Endodermal cell (in vitro differentiated cells): ENCODE measurements at places on chromosomes 11 and 22. TPM values are rescaled to one million over a fixed set of nuclear protein-coding genes. Genes with fewer than 3 reads are reported as not detected.

GRCh38 chr11:613369-613968 lies 2.3 kb downstream of the IRF7 start:
- no peak overlapping the region for H3K4me3 ChIP-seq
- peak; percentile 96 for DNase-seq
- H3K27ac ChIP-seq = no peak overlapping the region
- H3K36me3 ChIP-seq = peaks cover 35% of the 10 kb centered on the region
- no peaks in the 10 kb centered on the region for H3K4me1 ChIP-seq

- H3K27ac ChIP-seq = no peak overlapping the region
- no peak overlapping the region for H3K4me3 ChIP-seq
- peaks cover 4% of the 10 kb centered on the region for H3K36me3 ChIP-seq
- H3K4me1 ChIP-seq = peaks cover 4% of the 10 kb centered on the region
- H3K27me3 ChIP-seq = no peaks in the 10 kb centered on the region
- peak; percentile 84 for DNase-seq
Observed at GRCh38 chr11:101860696-101861427, 53.9 kb upstream of the CEP126 start.

DNA sequence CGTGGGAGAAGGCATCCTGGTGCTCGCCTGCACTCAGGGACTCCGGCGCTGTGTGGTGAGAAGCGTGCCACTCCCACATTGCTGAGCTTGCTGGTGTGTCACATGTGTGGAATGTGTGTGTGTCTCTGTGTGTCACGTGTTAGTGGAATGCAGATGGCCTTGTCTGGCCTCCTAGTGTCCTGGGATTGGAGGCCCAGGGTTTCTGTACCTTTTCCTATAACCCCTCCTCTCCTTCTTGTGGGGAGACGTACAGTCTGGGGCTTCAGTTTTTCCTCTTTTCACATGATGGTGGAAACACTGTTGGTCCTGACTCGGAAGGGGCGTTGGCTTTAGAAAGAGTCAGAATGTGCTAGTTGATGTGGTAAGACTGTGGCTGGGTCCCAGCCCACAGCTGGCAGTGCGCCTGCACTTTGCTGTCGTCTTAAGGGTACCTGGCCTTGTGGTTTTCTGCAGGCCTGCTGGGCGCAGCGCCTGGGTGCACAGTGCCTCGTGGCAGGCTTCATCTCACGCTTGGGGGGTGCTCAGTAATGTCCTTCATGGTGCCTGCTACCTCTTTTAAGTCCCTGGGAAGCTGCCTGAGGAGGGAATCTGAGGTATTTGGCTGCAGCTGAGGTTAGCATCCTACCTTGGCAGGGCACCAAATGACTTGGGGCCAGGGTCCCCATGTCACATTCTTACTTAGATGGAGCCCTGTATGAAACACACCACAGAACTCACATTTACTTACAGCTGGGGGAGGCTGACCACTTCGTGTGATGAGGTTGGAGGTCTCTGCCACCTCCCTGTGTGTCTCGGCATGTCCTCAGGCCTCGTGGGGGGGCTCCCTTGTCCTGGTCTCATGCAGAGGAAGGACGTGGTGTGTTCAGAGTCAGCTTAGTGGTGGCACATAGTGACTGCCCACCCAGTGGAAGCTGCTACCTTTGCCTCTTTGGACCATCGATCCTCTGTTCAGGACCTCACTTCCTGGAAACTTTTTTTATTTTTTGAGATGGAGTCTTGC lies 61.9 kb downstream of the MED15 start:
- H3K36me3 ChIP-seq = peaks cover 85% of the 10 kb centered on the region
- no peak overlapping the region for H3K4me3 ChIP-seq
- no peak for DNase-seq
- no peak overlapping the region for H3K27ac ChIP-seq
- H3K4me1 ChIP-seq = no peaks in the 10 kb centered on the region

GRCh38 chr22:45102896-45103420 lies 60.8 kb upstream of the NUP50 start:
- no peaks in the 10 kb centered on the region for H3K27me3 ChIP-seq
- no peak overlapping the region for H3K27ac ChIP-seq
- H3K4me1 ChIP-seq = no peaks in the 10 kb centered on the region
- H3K4me3 ChIP-seq = no peak overlapping the region
- H3K36me3 ChIP-seq = no peaks in the 10 kb centered on the region

- no peaks in the 10 kb centered on the region for H3K27me3 ChIP-seq
- H3K4me3 ChIP-seq = no peak overlapping the region
- no peak overlapping the region for H3K27ac ChIP-seq
- H3K36me3 ChIP-seq = no peaks in the 10 kb centered on the region
- H3K4me1 ChIP-seq = no peaks in the 10 kb centered on the region
Observed at GRCh38 chr11:64570341-64570740, 20.7 kb upstream of the SLC22A12 start.

TMEM179B gene
- total RNA-seq = 30.8 to 32.1 TPM (median 31.0 TPM) in 3 replicates
